Type B pancreatic cell (in vitro differentiated cells): ENCODE measurements at places on chromosomes 5 and 9. TPM values are rescaled to one million over a fixed set of nuclear protein-coding genes. Genes with fewer than 3 reads are reported as not detected.
A peak's percentile ranks its signal among the peaks of the same experiment; 100 is the strongest.

Gene TERT
- total RNA-seq: 1.7 and 2.4 TPM in 2 replicates

GRCh38 chr5:173056783-173057061 lies 570 bp downstream of the CREBRF start:
- peak overlapping the region; percentile 96 for H3K4me3 ChIP-seq
- no peaks in the 10 kb centered on the region for H3K36me3 ChIP-seq
- peaks cover 13% of the 10 kb centered on the region for H3K4me1 ChIP-seq
- peak overlapping the region; percentile 95 for H3K27ac ChIP-seq
- no peak for DNase-seq

- peaks cover 21% of the 10 kb centered on the region for H3K4me1 ChIP-seq
- no peak for DNase-seq
- H3K36me3 ChIP-seq: no peaks in the 10 kb centered on the region
- H3K4me3 ChIP-seq: no peak overlapping the region
- peaks cover 12% of the 10 kb centered on the region for H3K27me3 ChIP-seq
- H3K27ac ChIP-seq: no peak overlapping the region
Observed at GRCh38 chr5:158170534-158170933, 311.6 kb upstream of the CLINT1 start.

DNA sequence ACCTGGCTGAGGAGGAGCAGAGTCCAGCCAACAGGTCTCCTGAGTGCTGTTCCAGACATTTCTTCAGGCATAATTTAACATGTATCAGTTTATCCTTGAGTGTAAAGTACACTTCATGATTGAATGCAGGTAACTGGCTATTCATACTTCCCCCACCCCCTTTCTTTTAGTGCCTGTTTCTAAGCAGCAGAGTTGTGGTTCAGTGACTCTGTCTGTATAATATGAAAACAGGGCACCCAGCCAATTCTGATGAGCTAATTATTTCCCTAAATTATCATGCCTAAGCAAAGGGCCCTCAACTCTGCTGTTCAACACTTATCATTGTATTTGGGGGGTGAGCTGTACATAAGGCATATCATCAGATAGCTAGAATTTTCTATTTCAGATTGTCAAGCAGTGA lies 51.9 kb upstream of the ZSWIM6 start:
- peaks cover 24% of the 10 kb centered on the region for H3K4me1 ChIP-seq
- H3K27me3 ChIP-seq: no peaks in the 10 kb centered on the region
- no peak overlapping the region for H3K4me3 ChIP-seq
- no peaks in the 10 kb centered on the region for H3K36me3 ChIP-seq
